ENCODE measurements at places on chromosomes 5 and 9.
A peak's percentile ranks its signal among the peaks of the same experiment; 100 is the strongest.

DNA sequence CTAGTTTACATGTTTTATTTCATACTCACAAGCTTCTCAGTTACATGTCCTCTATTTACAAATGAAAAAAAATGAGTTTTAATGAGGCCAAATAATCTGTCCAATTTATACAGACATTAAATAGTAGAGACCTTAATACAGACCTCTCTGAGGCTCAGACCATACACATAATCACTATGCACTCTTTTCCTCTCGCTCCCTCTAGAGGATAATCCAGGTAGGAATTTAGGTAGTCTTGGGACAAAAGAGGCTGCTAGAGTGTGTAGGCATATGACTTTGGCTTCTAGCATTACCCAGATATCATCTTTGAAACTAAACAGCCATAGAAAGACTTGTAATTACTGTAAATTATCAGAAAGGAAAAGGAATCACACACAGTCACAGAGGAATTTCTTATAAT lies 444.7 kb downstream of the HINT1 start:
- no peak for DNase-seq

- DNase-seq: no peak
These were observed 31.0 kb downstream of the SLC9A3 start for GRCh38 chr5:493119-493701.

GRCh38 chr9:124202447-124202971 lies 55.2 kb upstream of the NEK6 start:
- no peak for DNase-seq

- DNase-seq: no peak
These were observed 20.5 kb upstream of the BHMT start for GRCh38 chr5:79091064-79091463.

GRCh38 chr9:113998525-113999255 lies 79.4 kb downstream of the AMBP start:
- no peak for DNase-seq

GRCh38 chr9:109894921-109895758 lies 115.1 kb downstream of the PALM2AKAP2 start:
- DNase-seq: no peak

GRCh38 chr9:7790022-7790818 lies 9.4 kb downstream of the DMAC1 start:
- no peak for DNase-seq

- DNase-seq: no peak
These were observed 50.1 kb upstream of the ADAMTS16 start for GRCh38 chr5:5089895-5090649.

DNA sequence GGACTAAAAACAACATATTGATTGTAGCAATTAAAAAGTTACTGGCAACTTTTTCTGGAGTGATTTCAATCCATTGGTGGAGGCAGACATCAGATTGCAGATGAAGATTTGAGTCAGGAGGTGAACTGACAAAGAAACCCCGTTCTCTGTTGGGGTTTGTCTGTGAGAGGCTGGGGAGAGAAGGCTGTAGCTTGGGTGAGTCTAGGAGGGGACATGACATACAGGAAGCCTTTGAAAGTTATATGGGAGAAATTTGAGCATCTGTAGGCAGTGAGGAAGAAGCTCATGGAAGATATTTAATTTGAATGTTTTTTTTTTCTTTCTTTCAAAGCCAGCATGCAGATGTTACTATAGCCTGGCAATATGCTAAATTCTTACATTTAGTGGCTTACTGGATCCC lies 26.0 kb downstream of the KDM4C start:
- DNase-seq: no peak

- no peak for DNase-seq
These were observed 165.1 kb downstream of the CAAP1 start for GRCh38 chr9:26727471-26727870.

DNA sequence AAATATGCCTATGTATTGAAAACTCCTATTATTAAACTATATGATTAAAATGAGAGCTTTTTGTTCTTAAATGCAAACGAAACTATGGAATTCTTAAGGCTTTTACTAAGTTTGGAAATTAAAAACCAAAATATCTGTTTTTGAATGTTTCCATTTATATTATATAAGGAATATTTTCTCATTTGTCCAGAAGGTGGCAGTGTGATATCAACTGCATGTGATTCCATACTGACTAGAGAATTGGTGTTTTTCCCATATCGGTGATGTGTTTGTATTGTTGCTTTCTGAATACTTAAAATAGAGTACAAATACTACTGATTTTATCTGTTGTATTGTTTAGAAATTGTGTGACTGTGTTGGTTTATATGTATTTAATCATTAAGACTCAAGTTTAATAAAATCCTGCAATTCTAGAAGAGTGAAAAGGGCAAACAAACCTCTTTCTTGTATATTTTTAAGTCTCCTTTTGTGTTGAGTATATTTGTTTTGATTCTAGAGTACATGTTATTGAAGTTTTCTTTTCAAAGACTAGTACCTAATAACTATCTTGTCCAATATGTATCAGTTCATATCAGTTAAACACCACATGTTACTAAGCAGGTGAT lies 320.8 kb downstream of the CCDC171 start:
- peak; percentile 5 for DNase-seq

- no peak for DNase-seq
These were observed 61.4 kb upstream of the MRPS30 start for GRCh38 chr5:44747396-44747795.

DNA sequence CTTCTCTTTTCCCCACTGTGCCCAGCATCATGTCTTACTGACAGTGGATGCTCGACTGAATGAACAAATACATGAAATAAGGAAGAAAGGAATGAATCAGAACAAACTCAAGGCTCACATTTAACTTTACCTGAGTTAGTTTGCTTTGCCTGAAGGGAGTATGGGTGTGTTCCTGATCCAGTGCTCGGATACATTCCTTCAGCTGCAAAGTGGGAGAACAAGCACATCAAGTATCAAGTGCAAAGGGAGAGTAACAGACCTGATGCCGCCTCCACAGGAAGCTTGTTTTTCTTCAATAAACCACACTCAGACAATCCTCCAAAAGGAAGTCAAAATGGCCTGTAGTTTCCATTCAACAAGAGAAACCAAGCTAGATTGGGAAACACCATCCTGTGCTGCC lies 66.1 kb downstream of the KIF24 start:
- DNase-seq: no peak

DNA sequence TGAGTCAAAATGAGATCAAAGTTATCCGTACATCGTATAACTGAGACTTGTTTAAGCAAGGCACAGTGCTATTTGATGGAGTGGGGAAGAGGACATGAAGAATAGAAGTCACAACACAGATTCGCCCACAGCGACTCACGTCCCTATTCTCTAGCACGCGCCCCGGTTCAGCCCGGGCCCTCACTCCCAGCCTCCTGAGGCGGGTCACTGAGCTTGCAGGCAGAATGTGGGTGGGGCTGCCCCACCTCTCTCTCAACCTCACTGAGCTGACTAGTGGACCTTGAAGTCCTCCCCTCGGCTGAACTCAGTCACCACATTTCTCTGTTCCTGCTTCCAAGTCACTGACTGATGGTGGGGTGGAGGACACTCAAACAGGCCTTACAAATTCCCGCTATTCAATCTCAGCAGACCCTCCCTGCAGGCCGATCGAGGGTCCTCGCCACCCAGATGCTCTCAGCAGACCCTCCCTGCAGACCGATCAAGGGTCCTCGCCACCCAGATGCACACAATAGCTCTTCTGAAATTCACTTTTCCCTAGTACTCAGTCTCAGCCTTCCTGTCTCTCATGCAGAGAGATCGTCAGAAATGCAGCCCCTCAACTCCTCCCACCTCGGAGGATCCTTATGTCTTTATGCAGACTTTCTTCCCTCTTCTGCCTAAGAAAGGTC lies 12.9 kb downstream of the GLDC start:
- DNase-seq: no peak

GRCh38 chr5:168747987-168748777 lies 169.0 kb upstream of the PANK3 start:
- peak; percentile 32 for DNase-seq
